ENCODE measurements at places on chromosomes 1 and 21. TPM values are rescaled to one million over a fixed set of nuclear protein-coding genes. Genes with fewer than 3 reads are reported as not detected.

SPAG17 gene
- not detected for total RNA-seq

ENTREP3 gene
- 16.1 TPM for total RNA-seq

IL20 gene
- total RNA-seq: not detected

- DNase-seq: no peak
Measured at GRCh38 chr1:43302721-43303470, 2.1 kb downstream of the TIE1 start.

- DNase-seq: no peak
Measured at GRCh38 chr1:213008564-213008963, 7.1 kb downstream of the ANGEL2 start.

DNA sequence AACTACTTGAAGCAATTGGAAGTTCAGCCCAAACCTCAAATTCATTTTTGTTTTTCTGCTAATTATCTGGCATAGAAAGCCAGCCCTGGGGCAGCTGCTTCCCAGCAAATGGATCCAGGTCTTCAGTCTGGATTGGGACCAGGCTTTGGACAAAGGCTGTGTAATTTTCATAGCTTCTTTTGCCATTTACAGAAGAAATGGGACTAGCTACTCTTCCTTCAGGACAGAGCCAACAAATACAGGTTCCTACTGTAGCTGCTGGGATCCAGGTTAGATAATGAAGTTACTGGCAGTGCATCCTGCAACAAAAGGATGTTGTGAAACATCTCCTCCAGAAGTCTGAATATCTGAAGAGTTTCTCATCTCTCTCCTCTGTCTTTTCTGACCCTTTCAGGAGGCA, 171.5 kb upstream of the CAMK1G start:
- DNase-seq: no peak

DNA sequence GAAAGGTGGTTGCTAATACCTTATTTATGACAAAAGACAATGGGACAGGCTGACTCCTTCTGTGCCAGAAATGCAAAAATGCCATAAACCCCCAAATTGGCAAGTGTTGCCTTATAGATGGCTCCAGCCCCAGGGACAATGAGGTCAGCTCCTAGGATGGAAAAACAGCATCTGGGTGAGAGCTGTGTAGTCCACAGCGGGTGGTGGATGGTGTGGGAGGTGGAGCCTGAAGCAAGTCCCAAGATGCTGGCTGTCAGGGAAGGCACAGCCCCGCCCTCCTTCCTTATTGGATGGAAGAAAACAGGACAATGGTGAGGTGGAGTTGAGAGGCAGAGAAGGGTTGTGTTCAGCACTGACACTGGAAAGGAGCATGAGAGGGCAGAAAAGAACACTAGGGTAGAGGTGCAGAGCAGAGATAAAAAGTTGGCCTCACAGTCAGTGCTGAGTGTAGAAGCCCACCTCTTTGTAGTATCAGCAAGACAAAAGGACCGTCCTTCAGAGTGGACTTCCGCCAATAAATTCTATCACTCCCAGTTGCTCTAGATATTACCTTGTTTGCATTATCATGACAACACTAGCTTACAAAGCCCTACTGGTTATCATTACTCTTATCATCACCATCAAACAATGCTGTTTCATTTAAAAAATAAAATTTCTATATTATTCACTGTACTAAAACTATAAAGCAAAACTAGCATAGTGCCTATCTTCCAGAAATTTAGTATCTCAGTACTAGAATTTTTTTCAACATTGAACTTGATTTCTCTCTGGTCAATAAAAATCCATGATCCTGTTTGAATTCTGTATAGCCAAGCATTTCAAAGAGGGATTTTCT, 3.7 kb upstream of the SDE2 start:
- peak; percentile 13 for DNase-seq

DNA sequence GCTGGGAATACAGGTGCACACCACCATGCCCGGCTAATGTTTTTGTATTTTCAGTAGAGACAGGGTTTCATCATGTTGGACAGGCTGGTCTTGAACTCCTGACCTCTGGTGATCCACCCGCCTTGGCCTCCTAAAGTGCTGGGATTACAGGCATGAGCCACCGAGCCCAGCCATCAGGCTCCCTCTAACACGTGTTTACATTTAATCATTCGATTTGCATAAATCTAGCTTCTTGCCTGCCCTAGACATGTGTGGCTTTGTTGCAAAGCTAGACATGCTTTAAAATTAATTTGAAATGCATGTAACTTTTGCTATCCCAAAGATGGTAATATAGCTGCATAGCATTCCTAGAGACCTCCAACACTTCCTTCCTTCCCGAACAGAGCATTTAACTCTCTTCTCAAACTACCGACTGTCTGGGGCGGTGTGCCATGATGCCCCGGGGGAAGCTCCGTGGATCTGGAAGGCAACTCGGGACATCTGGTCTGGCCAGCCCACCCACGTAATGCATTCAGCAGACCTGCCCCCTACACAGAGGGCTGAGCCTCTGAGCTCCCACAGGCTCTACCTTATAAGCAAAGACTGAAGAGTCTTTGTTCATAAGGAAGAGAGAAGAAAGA, 34.6 kb upstream of the NID1 start:
- DNase-seq: no peak

- no peak for DNase-seq
Measured at GRCh38 chr1:178973652-178974101, 52.0 kb upstream of the FAM20B start.

Measured in thoracic aorta (tissue), 2 donors.